ENCODE measurements at places on chromosomes 11 and 22.

DNA sequence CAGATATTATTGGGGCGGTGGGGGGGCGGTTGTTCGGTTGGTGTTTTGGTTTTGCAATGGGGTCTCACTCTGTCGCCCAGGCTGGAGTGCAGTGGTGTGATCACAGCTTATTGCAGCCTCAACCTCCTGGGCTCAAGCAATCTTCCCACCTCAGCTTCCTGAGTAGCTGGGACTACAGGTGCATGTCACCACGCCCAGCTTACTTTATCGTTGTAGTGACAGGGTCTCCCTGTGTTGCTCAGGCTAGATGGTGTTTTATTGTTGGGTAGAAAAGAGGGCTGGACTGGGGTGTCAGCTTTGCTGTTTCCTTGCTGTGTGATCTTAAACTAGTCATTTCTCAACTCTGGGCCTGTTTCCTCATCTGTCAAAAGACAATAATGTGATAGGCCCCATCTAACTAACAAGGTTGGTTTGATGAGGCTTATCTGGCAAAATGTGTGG, 17.5 kb upstream of the MYH9 start:
- DNase-seq: no peak

- no peak for DNase-seq
These were observed 35.0 kb upstream of the MPEG1 start for GRCh38 chr11:59247531-59248227.

GRCh38 chr22:42084874-42085273, 5.4 kb downstream of the SMDT1 start:
- no peak for DNase-seq

DNA sequence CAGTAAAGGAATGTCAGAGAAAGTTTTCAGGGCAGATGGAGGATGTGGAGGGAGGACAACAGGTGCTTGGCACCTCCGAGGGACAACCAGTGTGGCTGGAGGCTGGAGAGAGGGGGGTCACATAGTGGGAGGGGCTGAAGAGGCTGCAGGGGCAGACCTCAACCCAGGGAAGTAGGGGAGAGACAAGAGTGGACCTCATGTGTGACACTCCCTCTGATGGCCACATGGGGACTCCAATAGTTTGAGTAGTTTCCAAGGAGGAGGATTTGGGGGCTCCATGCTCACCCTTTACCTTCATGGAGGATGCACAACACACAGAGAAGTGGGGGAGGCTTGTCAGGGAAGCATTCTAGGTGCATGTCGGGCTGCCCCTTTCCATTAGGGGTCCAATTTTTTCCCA, 35.1 kb upstream of the ASPHD2 start:
- DNase-seq: no peak

GRCh38 chr11:117473481-117474091, 145.9 kb downstream of the CEP164 start:
- no peak for DNase-seq

GRCh38 chr11:130646881-130647280, 198.4 kb downstream of the ADAMTS15 start:
- no peak for DNase-seq

GRCh38 chr22:25701056-25701780, 40.8 kb upstream of the MYO18B start:
- no peak for DNase-seq

Measured in activated naive CD4-positive, alpha-beta T cell (primary cell).